ENCODE measurements at places on chromosomes 2 and 18.

GRCh38 chr2:11742317-11742701 is 4.1 kb upstream of the LPIN1 start:
- DNase-seq, result peak; percentile 78

DNA sequence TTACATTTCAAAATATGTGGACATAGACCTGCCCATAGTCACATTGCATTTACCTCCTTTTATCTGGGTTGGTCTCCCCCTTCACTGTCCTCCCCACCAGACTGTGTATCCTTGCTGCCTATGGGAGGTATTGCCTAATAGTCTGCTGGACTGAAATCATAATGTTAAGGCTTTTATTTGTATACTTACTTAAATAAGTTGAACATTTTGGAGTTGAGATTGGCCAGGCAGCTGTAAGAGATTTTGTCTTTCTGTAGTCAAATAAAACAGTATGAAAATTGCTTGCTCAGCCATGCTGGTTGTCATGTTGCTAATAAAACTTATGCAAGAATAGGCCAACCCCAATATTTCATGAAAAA is 280.9 kb downstream of the PTPRM start:
- DNase-seq, result no peak

- no peak for DNase-seq
Observed at GRCh38 chr18:36078751-36079529, 11.6 kb upstream of the RPRD1A start.

GRCh38 chr2:30639836-30640235 is 167.4 kb downstream of the CAPN13 start:
- DNase-seq, result no peak

- no peak for DNase-seq
Observed at GRCh38 chr18:63187791-63188460, 131.6 kb downstream of the BCL2 start.

- DNase-seq, result peak; percentile 89
Observed at GRCh38 chr2:73260338-73260984, 23.8 kb downstream of the FBXO41 start.

- no peak for DNase-seq
Observed at GRCh38 chr18:54679318-54680149, 88.5 kb downstream of the DYNAP start.

GRCh38 chr18:26438980-26439379 is 109.4 kb downstream of the KCTD1 start:
- DNase-seq, result no peak

Data from islet precursor cell (in vitro differentiated cells).